ENCODE measurements at places on chromosomes 7 and 10. TPM values are rescaled to one million over a fixed set of nuclear protein-coding genes. Genes with fewer than 3 reads are reported as not detected.

DNA sequence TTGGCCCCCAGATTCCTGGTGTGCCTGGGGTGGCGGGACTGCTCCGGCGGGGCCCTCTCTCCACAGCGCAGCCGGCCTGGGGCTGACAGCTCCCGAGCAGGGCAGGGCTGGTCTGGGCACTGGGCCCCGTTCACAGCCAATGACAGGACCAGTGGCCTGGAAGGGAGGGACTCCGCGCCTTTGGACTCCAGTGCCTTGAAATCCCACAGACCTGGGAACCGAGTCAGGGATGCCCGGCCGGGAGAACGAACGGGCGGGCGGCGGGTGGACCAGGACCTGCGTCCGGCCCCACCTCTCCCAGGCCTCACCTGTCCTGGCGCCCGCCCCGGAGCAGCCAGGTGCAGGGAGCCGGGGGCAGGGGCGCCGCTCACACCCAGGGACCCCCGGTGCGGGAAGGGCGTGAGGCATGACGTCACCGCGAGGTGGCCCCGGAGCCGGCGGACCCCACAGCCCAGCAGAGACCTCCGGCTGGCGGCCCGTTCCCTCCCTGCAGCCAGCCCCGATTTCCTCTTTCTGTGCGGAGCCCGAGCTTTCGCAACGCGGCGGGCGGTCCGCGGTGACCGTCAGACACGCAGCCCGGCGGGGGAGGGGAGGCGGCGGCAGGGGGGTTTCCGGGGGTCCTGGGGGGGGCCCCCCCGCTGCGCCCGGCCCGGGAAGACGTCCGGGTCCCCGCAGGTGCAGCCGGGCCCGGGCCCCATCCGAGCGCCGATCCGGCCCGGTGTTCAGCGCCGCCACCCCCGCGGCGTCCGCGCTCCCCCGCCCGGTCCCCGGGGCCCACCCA lies 743 bp downstream of the ADAP1 start:
- DNase-seq = peak; percentile 71

DNA sequence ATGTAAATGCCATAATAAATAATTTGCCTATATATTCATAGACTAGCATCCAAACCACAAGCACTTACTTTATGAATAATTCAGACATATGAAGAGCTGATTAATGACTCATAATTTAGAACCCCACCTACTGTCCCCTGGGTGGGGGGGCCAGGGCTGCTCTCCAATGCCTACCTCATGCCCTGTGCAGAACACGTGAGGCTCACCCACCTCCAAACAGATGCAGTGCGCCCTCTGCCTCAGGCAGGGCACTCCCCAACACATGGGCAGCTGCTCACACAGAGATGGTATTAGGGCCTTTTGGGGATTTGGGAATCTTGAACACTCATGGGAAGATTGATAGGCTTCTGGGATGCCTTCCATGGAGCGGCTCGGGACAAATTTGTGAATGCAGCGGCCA lies 75.1 kb upstream of the INSIG1 start:
- DNase-seq = no peak

DNA sequence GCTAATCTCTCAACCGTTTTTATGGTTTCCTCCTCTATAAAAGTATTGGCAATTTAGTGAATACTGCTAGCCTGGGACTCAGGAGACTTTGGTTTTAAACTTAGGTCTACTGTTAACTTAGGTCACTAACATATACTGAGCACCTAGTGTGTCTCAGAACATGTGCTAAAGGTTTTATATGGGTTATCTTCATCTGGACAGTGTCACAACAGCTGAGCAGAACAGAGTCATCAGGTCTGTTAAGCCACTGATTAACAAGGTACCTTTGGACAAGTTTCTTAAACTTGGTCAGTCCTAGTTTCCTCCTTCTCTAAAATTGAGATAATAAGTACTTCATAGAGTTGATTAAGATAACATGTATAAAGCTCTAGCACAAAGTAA lies 30.6 kb downstream of the NET1 start:
- DNase-seq = no peak

GRCh38 chr10:84542522-84543490 lies 214.4 kb downstream of the CCSER2 start:
- DNase-seq = no peak

DNA sequence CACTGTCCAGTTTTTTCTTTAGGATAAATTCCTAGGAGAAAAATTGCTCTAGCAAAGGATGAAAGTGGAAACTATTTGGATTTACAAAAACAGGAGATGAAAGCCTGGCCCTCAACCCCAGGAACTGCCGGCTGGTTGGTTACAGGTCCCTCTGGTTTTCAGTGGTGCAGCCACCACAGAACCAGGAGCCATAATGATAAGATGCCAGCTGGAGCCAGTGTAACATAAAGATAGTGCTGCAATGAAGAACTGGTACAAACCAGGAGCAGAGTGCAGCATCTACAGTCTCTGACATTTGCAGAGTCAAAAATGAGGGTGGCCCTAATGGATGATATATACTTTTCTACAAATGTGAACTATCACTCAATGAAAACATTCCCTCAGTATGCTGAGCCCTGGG lies 20.4 kb upstream of the NUP42 start:
- no peak for DNase-seq

DNA sequence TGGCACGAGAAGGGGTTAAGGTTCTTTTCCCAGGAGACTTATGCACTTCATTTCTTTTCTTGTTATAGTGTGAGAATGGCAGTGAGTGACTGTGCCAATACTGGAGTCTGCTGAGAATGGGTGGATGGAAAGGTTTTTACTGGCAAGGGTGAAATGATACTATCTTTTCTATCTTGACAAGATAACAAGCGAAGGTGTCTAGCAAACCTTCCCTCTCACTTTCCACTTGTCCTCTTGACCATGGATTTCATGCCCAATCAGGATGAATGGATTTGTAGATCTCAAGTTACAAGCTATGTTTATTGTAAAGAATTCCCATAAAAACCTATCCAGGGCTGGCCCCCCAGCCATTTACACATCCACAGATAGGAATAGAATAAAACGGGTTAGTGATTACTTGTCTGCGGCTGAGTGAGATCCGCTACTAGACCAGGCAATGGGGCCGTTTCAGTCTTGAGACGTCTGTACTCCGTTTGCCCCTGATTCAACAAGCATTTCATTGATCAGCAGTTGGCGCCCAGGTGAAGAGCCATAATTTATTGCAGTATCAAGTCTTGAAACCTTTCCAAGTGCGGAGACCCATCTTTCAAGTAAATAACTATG lies 152.6 kb downstream of the PRKCQ start:
- no peak for DNase-seq

- DNase-seq = no peak
Observed at GRCh38 chr7:104838537-104839299, 175.3 kb upstream of the KMT2E start.

DNA sequence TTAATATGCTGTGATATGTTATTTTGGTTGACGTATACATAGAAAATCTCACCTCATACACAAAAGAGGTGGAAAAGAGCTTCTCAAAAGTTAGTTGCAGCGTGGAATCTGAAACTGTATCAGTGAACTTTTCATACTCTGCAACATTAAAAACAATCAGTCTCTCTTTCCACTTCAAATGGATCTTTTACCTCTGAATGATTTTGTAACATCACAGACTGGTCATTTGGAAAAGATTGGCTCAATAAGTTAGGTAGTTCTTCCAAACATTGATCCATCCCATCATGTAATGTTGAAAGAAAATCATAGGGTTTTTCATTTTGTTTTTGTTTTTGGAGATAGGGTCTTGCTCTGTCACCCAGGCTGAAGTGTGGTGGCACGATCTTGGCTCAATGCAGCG lies 131.1 kb downstream of the AHR start:
- DNase-seq = no peak

DNA sequence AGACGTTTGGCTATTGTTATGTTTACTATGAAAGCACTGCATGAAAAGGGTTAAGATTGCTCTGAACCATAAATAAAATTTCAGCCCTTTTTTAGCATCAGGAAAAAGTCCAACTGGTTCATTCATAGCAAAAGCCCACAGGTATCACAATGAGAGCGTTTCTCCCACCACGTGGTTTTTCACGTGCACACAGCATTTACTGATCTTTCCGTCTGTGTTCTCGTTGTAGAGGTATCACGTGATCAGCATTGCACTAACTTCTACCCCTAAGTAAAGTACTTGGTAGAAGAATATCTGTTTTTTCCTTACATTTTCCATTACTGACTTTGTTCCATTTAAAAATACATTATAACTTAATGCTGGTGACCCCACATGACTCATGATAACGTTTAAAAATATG lies 17.8 kb upstream of the CCDC3 start:
- no peak for DNase-seq

- DNase-seq = no peak
Observed at GRCh38 chr10:132469197-132469884, 68.2 kb upstream of the INPP5A start.

- no peak for DNase-seq
Observed at GRCh38 chr10:94645285-94645684, 38.2 kb upstream of the CYP2C18 start.

GRCh38 chr7:13992596-13992964 lies 3.1 kb upstream of the ETV1 start:
- DNase-seq = no peak

- DNase-seq = no peak
Observed at GRCh38 chr7:20327055-20327454, 3.6 kb upstream of the ITGB8 start.

DNA sequence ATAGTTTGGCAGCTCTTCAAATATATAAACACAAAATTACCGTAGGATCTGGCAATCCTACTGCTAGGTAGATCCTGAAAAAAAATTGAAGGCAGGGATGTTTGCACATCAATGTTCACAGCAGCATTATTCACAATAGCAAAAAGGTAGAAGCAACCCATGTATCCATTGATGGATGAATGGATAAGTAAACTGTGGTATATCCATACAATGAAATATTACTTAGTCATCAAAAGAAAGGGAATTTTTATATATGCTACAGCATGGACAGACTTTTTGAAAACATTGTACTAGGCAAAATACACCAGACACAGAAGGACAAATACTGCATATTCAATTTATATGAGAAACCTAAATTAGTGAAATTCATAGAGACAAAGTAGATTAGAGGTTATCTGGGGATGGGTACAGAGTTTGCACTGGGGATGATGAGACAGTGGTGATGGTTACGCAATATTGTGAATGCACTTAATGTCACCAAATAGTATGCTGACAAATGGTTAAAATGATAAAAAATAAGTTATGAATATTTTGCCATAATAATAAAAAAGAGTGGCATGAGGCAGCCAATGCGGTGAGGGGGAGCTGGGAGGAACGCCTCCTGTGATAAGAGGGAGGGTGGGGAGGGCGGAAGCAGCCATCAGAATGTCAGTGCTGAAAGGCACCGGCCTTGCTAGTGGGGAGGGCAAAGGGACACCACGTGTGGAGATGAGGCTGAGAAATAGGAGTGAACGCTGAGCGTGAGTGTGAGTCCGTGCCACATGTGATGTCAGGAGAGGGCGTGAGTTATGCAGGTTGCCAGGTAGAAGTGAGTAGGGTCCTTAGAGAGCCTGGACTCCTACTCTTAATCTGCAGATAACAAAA lies 386.1 kb upstream of the PODXL start:
- DNase-seq = no peak

Gene MACC1
- total RNA-seq = 11.4 TPM

Gene ELOVL3
- 16.9 TPM for total RNA-seq

Gene SPDYE3
- total RNA-seq = not detected

Gene GTF2IRD2
- 19.6 TPM for total RNA-seq

Gene LRRC4
- 0.21 TPM for total RNA-seq

Data from suprapubic skin (tissue), 4 donors.